Body of pancreas (tissue), 4 donors: ENCODE measurements at places on chromosomes 5 and 9. TPM values are rescaled to one million over a fixed set of nuclear protein-coding genes. Genes with fewer than 3 reads are reported as not detected.

Gene GOLPH3
- total RNA-seq: 74.2 TPM

Gene C6
- total RNA-seq: 50.8 TPM

Gene CA9
- total RNA-seq: 2.6 TPM

Gene PCDHGA2
- total RNA-seq: 2.9 TPM

Gene RELL2
- total RNA-seq: 8.9 TPM

Gene MARVELD2
- 15.5 TPM for total RNA-seq

Gene MSMP
- total RNA-seq: not detected

Gene PCDHGB4
- total RNA-seq: 3.6 TPM

Gene STRBP
- 11.5 TPM for total RNA-seq

Gene INSL4
- not detected for total RNA-seq

Gene ZNF483
- total RNA-seq: 6.7 TPM

Gene IRX1
- total RNA-seq: 0.78 TPM

Gene KIF4B
- total RNA-seq: not detected

Gene TLX3
- not detected for total RNA-seq

Gene FEM1C
- total RNA-seq: 4.9 TPM

Gene TICAM2
- total RNA-seq: 0.52 TPM

Gene CTSV
- 0.33 TPM for total RNA-seq

Gene PLEKHG4B
- 1.3 TPM for total RNA-seq

Gene SLC4A9
- total RNA-seq: not detected

Gene POLR3G
- total RNA-seq: not detected

Gene SMC2
- total RNA-seq: 2.6 TPM

Gene FOXD4L3
- not detected for total RNA-seq

Gene AIF1L
- total RNA-seq: 4.9 TPM

Gene CATSPER3
- 0.52 TPM for total RNA-seq

Gene TAF7
- total RNA-seq: 28.7 TPM

Gene ZBED3
- 4.2 TPM for total RNA-seq

Gene SLC45A2
- total RNA-seq: not detected

Gene LCN9
- not detected for total RNA-seq

Gene SHOC1
- not detected for total RNA-seq

Gene PAIP1
- 33.6 TPM for total RNA-seq

Gene RAI14
- total RNA-seq: 27.5 TPM

Gene IL33
- total RNA-seq: 4.0 TPM

Gene CCDC152
- total RNA-seq: 1.3 TPM

Gene PAEP
- total RNA-seq: not detected

Gene SLC36A2
- total RNA-seq: not detected

Gene IFNA2
- not detected for total RNA-seq

Gene SEMA6A
- total RNA-seq: 25.1 TPM

Gene S100Z
- total RNA-seq: not detected

Gene TCERG1
- total RNA-seq: 147 TPM

Gene DMGDH
- total RNA-seq: 4.7 TPM
